Mononuclear cell (primary cell): ENCODE measurements at places on chromosomes 11 and 22. TPM values are rescaled to one million over a fixed set of nuclear protein-coding genes. Genes with fewer than 3 reads are reported as not detected.

RBMXL2 gene
- not detected for total RNA-seq

PAX6 gene
- 0.21 TPM for total RNA-seq

SOX10 gene
- not detected for total RNA-seq

GRM5 gene
- not detected for total RNA-seq
